ENCODE measurements at places on chromosomes 6 and 20.

GRCh38 chr6:130514712-130515111 lies 148.9 kb downstream of the TMEM200A start:
- no peak for DNase-seq

DNA sequence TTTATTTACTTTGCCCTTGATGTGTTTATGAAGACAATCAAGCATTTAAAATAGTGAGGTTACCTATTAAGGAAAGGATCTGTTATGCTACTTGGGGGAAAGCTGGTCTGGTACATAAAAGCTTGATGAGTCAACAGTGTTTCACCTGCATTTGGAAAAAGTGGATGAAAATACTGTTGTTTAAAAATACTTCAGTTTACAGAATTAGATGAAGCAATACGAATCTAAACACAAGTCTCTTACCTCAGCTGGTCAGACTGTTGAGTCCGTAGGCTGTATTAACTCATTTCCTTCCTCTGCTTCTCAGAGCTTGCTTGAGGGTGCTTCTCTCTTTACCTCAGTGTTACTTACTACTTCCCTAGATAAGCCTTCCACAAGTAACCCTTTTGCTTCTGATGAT lies 36.1 kb downstream of the NKX2-4 start:
- no peak for DNase-seq

DNA sequence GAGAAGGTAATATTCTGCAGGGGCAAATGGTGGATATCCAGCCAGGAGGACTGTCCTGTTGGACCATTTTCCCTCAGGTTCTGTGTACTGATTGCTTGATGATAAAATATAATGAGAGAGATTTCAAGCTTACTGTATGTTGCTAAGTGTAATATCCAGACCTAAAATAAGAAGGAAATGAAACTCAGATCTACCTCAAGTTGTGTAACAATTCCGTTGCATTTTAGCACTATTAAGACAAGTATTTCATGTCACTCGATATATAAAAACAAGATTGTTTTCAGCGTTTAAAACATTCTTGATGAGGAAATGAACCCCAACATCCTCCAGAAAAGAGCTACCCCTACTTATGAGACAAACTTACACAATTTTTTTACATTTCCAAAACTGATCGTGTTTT lies 57.2 kb downstream of the RGS17 start:
- DNase-seq = no peak

DNA sequence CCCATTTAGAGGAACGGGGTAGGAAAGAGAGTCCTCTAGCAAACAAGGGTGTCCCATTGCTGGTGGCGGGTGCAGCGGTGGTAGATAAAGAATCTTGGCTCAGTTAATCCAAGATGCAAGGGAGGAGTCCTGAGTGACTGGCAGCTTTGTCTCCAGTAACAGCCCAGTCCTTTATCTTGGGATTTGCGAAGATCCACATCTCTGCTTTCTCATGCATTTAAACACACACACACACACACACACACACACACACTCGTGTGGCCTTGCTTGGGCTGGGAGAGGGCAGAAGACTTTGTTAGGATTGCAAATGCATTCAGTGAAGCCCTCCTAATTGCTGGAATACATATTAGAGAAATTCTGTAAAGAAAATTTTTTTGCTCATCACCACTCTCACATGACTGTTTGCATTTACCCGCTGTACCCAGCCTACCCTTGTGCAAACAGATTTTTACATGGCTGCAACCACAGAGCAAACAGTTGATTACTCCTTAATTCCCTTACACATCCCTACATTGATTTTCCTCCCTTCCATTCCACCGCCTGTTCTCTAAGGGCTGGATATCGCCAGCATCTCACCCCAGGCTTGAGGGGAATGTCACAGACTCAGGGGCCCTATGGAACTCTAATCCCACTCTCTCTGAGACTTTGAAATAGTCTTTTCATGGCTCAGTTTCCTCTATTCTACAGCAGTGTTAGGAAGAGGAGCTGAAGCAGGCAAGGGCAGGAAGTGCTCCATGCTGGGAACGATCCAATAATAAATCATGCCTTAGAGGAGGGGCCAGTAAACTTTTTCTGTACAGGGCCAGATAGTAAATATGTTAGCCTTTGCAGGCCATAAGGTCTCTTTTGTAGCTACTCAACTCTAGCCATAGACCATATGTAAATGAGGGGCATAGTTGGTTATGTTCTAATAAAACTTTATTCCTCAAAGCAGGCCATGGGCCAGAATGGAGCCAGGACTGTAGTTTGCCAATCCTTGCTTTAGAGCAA lies 3.5 kb downstream of the C6orf132 start:
- no peak for DNase-seq

DNA sequence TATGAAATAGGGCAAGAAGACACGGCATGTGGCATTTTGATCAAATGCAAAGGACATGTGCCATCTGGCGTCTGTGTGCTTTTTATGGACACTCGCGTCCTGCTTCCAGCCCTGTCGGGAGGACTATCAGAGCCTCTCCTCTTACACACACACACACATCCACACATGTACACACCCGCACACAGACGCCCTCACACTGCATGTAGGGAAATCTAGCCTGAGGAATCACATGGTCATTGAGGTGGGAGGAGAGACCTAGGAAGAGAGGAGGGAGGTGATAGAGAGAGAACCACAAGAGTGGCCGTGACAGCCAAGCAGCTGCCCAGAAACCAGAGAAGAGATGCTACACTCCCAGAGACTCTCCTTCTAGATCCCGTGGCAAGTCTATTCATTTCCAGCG lies 105.9 kb upstream of the CDYL start:
- no peak for DNase-seq

DNA sequence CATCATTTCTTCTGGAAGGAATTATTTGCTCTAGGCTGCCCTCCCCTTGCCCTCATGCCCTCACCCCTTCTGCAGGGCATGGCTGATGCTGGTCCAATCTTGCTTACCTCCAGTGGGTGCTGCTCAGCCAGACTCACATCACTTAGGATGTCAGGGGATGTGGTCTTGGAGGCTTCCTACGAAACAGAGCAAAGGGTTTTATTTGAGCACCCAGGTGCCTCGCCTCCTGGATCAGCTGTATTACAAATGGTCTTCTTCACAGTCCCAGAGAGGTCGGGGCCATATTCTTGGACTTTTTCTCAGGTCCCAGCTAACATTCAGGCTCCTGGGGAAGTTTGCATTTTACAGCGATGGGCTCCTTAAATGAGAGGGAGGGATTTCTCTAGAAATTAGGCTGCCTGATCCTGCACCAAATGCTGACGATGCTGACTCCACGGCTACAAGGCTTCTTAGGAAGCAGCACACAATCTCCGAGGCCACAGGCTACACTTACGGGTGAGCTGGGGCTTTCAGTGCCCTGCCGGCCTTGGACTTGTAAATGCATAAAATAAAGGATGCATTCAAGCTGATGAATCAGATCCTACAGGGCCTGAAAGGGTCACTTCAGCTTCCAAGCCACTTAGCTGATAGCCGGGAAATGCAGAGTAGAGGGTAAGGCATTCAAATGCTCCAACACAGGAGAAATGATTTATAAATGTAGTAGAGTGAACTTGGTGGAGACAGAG lies 159.8 kb upstream of the ECI2 start:
- DNase-seq = no peak

GRCh38 chr20:17380801-17381200 lies 150.4 kb downstream of the BFSP1 start:
- DNase-seq = no peak

GRCh38 chr6:159952289-159953005 lies 16.4 kb upstream of the IGF2R start:
- no peak for DNase-seq

- DNase-seq = no peak
These were observed 1297.5 kb upstream of the CITED2 start for GRCh38 chr6:140671926-140672325.

DNA sequence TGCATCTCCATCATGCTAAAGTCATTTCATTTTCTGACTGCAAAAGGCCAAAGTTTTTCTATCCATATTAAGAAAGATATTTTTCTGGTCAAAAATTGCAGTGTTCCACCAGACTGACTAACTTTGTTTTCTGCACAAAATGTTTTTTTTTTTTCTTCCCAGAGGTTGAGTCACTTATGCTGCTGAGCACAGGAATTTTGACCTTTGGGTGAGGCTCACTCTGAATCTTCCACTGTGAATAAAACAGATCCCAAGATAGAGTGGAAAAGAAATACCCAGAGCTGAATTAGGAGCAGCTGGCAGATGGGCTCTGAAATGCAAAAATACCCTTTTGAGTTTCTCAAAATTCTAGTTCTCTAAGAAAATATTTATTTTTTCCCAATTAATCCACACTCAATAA lies 996.8 kb downstream of the KIF16B start:
- no peak for DNase-seq

DNA sequence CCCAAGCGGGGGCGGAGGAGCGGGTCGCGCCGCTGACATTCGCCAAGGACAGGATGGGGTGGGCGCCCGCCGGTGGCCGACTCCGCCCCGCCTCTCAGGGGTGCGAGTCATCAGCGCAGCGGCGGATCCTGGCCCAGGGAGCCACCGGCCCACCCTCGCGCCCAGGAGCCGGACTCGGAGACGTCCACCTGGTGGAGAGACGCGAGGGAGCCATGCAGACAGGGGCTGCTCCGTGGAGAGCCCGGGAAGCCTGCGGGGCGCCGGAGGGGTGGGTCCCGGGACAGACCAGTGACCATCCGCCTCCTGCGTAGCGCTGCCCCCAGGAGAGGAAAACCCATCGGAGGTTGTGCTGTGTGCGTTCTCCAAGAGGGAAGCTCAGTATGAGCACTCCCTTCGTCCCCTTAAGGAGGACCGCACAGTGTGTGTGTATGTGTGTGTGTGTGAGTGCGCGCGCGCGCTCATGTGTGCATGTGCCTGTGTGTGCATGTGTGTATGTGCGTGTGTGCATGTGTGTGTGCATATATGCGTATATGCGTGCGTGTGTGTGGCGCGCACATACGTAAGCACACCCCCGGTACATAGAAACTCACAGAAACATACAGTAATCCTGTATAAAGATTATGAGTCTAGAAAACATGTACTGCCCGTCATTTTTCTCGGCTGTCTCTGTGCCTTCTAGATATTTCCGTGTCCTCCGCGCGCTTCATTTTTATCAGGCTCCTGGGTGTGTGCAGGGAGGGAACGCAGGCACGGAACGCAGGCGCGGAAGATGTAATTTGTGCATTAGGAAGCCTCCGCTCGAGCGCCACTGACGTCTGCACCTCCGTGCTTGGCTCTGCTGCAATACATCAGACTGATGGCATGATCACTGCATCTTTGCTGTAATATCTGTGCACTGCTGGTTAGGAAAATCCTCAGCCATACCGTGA lies 158.9 kb downstream of the TBXT start:
- DNase-seq = peak; percentile 45

- no peak for DNase-seq
These were observed at the start of gene ACSS2 for GRCh38 chr20:34876406-34877282. TSS of gene ACSS2 (plus strand) at chr20:34876612. CDS start at chr20:34876646, 34 bp downstream.

DNA sequence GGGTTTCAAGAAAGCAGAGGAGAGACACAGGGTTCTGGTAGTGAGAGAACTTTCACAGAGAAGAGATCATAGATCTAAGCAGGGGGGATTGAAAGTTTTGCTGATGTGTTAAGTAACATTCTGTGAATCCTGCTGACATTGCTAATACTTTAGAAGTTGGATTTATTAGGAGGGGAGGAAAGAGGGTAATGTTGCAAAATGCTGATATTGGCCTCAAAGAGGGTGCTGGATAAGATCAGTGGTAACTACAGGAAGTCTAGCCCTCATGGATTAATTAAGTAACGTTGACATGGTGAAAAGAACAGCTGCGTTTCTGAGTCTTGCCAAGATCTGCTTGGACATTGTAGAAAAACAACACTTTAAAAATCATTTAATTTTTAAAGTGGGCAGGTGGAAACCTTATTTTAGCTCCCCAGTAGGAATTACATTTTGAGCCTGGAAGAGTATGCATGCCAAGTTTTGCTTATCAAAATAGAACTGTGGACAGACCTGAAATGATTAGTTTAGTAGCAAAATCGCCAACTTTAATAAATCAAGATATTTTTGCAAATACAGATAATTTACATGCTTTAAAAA lies 606.0 kb upstream of the HTR1E start:
- no peak for DNase-seq

GRCh38 chr20:14612391-14612790 lies 275.0 kb upstream of the FLRT3 start:
- no peak for DNase-seq

GRCh38 chr6:148461986-148462577 lies 119.4 kb downstream of the SASH1 start:
- no peak for DNase-seq

- no peak for DNase-seq
These were observed 22.9 kb downstream of the HLA-DRA start for GRCh38 chr6:32462609-32463008.

DNA sequence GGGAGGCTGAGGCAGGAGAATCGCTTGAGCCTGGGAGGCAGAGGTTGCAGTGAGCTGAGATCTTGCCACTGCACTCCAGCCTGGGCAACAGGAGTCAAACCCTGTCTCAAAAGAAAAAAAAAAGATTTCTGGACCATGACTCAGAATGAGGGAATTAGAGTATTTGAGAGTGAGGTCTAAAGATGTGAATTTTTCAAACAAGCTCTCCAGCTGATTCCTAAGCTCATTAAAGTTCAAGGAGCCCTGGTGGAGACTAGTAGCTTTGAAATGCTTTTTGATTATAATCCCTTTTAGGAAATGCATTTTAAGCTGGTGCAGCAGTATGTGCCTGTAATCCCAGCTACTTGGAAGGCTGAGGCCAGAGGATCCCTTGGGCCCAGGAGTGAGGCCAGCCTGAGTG lies 21.8 kb upstream of the SRF start:
- DNase-seq = no peak

DNA sequence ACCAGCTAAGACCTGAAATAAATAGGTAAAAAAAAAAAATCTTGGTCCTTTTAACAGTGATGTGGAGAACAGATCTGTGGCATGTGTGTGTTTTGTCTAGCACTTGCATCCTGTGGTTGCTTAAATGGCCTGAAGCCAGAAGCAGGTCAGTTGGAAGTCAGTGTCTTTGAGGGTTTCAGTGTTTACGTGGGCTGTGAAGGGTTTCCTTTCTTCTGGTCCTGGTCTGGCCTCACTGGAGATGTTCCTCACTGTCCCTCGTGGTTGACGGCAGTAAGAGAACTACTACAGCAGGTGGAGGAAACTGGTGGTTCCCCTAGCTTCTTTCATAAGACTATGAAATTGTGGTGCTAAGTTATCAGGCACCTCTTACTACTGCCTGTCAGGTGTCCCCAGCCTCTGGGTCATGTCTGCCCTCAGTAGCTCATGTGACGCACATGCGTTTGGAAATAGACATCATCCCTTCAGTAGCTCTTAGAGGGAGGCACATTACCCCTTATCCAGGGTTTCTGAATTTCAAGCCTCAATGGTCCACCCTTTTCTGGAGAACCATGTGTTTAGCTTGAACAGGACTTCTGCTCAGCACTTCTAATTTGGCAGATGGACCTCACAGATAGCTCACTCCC lies 59.4 kb upstream of the SCP2D1 start:
- DNase-seq = no peak

DNA sequence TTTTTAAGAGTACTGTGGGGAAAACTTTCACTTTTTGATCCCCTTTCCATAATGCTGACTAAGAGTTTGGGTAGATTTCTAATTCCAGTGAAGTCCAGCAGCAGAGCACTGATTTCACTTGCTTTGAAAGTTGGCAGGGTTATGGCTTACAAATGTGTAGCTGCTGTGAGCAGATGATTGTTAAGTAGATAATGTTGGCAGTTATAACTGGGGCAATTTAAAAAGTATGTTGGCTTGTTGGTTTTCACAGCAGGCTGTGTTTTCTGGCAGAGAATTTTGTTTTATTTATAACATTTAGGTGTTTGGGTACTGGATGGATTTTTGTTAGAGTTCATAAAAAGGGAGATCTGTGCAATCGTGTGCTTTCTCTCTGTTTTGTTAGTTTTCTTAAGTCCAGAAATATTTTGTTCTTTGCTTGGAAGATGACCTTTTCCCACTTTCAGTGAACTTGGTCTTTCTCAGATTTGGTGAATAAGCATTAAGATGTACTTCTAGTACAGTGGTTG lies 31.4 kb downstream of the AFDN start:
- peak; percentile 82 for DNase-seq

- no peak for DNase-seq
These were observed 161.7 kb downstream of the SYCP2 start for GRCh38 chr20:59771506-59772372.
